ENCODE measurements at places on chromosomes 7 and 10.

DNA sequence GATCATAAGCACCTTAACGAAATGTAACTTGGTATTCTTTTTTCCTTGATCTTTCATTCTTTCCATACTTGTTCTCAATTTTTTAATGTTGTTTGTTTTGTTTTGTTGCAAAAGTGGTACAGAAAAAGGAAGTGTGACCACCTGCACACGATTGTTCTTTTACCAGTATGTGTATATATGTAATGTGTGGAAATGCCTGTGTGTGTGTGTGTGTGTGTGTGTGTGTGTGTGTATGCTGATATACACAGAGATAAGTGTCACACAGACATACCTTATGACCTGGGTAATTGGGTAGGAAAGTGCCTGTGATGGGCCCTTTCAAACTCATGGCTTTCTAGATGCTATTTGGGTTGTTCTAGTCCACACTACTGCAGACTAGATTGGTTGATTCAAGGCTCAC lies 14.0 kb downstream of the INHBA start:
- no peak overlapping the region for H3K27ac ChIP-seq
- no peaks in the 10 kb centered on the region for H3K27me3 ChIP-seq
- no peak overlapping the region for H3K4me3 ChIP-seq
- no peaks in the 10 kb centered on the region for H3K36me3 ChIP-seq
- DNase-seq, result no peak

DNA sequence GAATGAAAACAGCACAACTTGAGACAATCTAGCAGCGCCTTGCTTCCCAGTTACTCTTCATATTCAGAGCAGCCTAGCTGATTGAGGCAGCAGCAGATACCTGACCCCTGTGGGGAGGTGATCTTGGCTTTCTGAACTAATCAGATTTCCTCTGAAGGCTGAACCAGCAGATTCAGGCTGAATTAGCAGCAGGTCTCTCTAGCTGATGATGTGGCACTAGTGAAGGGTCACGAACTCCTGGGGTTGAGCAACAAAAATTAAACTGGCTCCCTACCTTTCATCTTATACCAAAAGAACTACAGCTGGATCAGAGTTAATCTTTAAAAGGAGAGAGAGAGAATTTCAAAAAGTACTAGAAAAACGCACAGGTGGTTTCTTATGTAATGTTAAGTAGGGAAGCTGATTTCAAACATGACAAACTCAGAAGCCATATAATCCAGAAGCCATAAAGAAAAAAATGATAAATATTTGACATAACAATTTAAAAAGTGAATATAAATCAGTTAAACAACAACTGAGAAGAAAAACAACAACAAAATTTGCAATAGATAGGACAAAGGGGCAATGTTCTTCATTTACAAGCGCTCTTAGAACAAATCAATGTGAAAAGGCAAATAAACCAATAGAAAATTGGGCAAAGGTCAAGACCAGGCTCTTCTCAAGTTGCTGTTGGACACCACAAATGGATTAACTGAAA lies 13.5 kb downstream of the SLC25A13 start:
- H3K4me1 ChIP-seq, result peaks cover 15% of the 10 kb centered on the region
- H3K4me3 ChIP-seq, result no peak overlapping the region
- no peaks in the 10 kb centered on the region for H3K36me3 ChIP-seq
- H3K27me3 ChIP-seq, result no peaks in the 10 kb centered on the region
- no peak for DNase-seq
- no peak overlapping the region for H3K27ac ChIP-seq

DNA sequence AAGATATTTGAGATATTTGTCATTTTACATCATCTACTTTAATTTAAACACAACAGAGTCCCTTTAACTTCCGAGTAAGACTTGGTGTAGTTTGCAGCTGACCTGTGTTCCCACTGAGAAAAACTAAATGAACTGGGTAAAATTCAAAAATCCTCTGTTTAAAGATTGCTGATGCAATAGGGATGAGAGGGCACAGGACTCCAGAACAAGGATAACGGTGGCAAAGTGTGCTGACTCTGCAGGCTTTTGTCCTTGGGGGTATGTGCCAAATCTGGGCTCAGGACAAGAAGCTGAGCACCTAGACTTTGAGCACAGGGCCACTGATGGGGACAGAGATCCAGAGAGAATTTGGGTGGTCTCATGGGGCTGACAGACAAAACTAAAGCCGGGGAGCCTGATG lies 156.8 kb downstream of the CCDC71L start:
- no peak for DNase-seq
- no peaks in the 10 kb centered on the region for H3K27me3 ChIP-seq
- H3K36me3 ChIP-seq, result no peaks in the 10 kb centered on the region
- no peak overlapping the region for H3K4me3 ChIP-seq

DNA sequence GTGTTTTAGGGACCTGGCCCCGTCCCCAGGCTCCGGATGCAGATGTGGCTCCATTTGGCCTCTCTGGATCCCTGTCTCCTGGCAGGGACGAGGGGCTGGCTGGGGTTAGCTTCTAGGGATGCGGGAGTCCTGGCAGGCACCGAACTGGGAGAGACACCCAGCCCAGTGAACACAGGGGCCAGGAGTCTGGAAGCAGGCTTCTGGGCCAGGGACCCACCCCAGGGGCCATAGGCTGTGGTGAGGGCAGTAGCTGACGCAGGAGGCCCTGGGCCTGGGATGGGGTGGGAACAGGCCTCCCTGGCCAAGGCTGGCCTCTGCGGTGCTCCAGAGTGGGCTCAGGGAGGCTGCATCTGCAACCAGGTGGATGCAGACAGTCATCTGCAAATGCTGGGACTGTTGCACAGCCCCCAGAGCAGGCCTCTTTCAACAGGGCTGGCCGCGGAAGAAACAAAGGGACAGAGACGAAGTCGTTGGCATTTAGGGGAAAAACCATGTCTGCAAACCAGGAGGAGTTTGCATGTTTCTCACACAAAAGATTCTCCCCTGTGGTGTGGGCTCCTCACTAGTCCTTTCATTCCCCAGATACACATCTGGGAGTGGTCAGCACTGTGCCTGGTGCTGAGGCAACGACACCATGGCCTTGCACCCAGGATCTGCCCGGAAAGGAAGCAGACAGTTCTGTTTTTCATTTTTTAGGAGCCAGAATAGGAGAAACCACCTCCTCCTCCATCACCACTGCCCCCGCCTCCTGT lies 36.4 kb upstream of the ZNF488 start:
- no peak overlapping the region for H3K27ac ChIP-seq
- no peaks in the 10 kb centered on the region for H3K36me3 ChIP-seq
- H3K4me3 ChIP-seq, result no peak overlapping the region
- DNase-seq, result no peak

GRCh38 chr10:30581779-30582380 lies 47.7 kb downstream of the LYZL2 start:
- peaks cover 17% of the 10 kb centered on the region for H3K4me1 ChIP-seq
- H3K27ac ChIP-seq, result no peak overlapping the region
- H3K36me3 ChIP-seq, result no peaks in the 10 kb centered on the region
- no peaks in the 10 kb centered on the region for H3K27me3 ChIP-seq
- H3K4me3 ChIP-seq, result no peak overlapping the region

- no peaks in the 10 kb centered on the region for H3K27me3 ChIP-seq
- H3K36me3 ChIP-seq, result no peaks in the 10 kb centered on the region
- H3K4me1 ChIP-seq, result no peaks in the 10 kb centered on the region
- DNase-seq, result no peak
- H3K4me3 ChIP-seq, result no peak overlapping the region
- H3K27ac ChIP-seq, result no peak overlapping the region
These were observed 78.1 kb downstream of the CDK1 start for GRCh38 chr10:60856405-60856804.

GRCh38 chr10:62860946-62861345 lies 44.8 kb upstream of the EGR2 start:
- no peak for DNase-seq
- H3K4me1 ChIP-seq, result no peaks in the 10 kb centered on the region
- no peak overlapping the region for H3K27ac ChIP-seq
- H3K27me3 ChIP-seq, result peaks cover 29% of the 10 kb centered on the region

- no peaks in the 10 kb centered on the region for H3K36me3 ChIP-seq
- no peak for DNase-seq
- H3K27ac ChIP-seq, result no peak overlapping the region
- H3K4me3 ChIP-seq, result no peak overlapping the region
- no peaks in the 10 kb centered on the region for H3K4me1 ChIP-seq
These were observed 11.7 kb downstream of the SLC39A12 start for GRCh38 chr10:17963431-17963830.

GRCh38 chr7:2080060-2080387 lies 152.7 kb downstream of the MAD1L1 start:
- no peaks in the 10 kb centered on the region for H3K36me3 ChIP-seq
- H3K27me3 ChIP-seq, result no peaks in the 10 kb centered on the region
- DNase-seq, result no peak
- peak overlapping the region; percentile 6 for H3K27ac ChIP-seq
- no peak overlapping the region for H3K4me3 ChIP-seq
- peaks cover 33% of the 10 kb centered on the region for H3K4me1 ChIP-seq

- no peaks in the 10 kb centered on the region for H3K4me1 ChIP-seq
- H3K27me3 ChIP-seq, result no peaks in the 10 kb centered on the region
- no peak for DNase-seq
These were observed 334.4 kb downstream of the CALN1 start for GRCh38 chr7:72077786-72078185.

DNA sequence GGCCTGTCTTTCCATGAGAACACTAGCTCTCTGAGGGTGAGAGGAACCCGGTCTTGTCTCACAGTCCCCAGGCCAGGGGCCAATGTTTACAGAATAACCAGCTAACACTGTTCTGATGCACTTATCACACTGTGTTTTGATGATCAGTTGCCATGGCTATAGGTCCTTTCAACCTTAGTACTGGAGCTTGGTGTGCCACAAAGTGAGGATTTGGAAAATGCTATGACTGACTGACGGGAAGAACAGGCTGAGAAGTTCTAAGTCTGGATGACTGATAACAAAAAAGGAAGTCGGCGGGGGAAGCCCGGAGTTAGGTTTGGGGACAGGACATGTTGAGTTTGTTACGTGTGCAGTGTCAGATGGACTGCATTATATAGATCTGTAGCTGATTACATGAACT lies 141.8 kb downstream of the CTTNBP2 start:
- H3K4me3 ChIP-seq, result no peak overlapping the region
- H3K27ac ChIP-seq, result no peak overlapping the region
- DNase-seq, result no peak
- no peaks in the 10 kb centered on the region for H3K27me3 ChIP-seq

GRCh38 chr10:101291331-101292193 lies 62.3 kb upstream of the LBX1 start:
- no peaks in the 10 kb centered on the region for H3K36me3 ChIP-seq
- H3K27me3 ChIP-seq, result peaks cover 60% of the 10 kb centered on the region
- no peak overlapping the region for H3K27ac ChIP-seq
- H3K4me3 ChIP-seq, result peak overlapping the region; percentile 41
- DNase-seq, result peak; percentile 39

- no peak overlapping the region for H3K4me3 ChIP-seq
- peaks cover 4% of the 10 kb centered on the region for H3K4me1 ChIP-seq
- no peak for DNase-seq
- no peaks in the 10 kb centered on the region for H3K27me3 ChIP-seq
- no peak overlapping the region for H3K27ac ChIP-seq
These were observed 40.4 kb downstream of the CAMK2B start for GRCh38 chr7:44284881-44285541.

DNA sequence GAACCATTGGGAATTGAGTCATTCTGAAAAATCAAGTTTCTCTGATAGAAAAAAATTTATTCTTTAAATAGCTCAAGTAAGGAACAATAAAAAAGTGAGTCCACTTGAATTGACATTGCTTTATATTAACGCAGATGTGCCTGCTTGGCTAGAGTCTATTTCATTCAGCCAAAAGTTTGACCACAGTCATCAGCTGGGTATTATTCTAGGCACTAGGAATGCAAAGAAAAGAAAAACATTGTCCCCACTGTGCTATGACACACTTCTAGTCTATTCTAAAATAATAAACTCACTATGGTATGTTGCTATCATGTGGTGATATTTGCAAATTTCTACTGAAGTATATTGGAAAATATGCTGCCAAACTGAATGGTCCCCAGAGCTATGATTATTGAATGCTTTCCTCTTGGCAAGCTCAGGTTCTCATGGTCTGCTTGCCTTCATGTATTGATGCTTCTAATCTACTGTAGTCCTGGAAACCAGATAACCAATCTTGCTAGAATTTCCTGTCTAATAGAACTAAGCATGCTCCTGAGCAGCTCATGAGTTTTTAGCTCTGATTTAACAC lies 8.3 kb downstream of the SFRP4 start:
- DNase-seq, result no peak
- H3K27me3 ChIP-seq, result peaks cover 20% of the 10 kb centered on the region
- no peaks in the 10 kb centered on the region for H3K4me1 ChIP-seq
- no peak overlapping the region for H3K4me3 ChIP-seq
- no peak overlapping the region for H3K27ac ChIP-seq

DNA sequence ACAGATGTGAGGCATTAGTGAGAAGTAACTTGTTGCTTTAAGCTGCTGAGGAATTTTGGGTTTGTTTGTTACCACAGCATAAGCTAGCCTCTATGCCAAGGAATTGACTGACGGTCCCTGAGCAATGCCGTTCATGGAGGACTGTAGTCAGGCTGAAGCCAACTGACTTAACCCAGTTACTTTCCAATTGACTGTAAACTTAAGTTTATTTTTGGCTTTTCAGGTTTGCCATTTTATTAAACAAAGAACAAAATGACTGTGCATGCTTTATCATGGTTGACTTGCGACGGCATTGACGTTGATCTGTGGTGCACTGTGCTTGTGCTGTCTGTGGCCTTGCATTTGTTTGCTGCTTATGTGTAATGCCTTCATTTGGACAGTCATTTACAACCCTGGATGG lies 53.5 kb downstream of the DNAJB9 start:
- H3K27ac ChIP-seq, result no peak overlapping the region
- H3K36me3 ChIP-seq, result no peaks in the 10 kb centered on the region
- H3K4me3 ChIP-seq, result no peak overlapping the region
- DNase-seq, result no peak
- H3K4me1 ChIP-seq, result no peaks in the 10 kb centered on the region

DNA sequence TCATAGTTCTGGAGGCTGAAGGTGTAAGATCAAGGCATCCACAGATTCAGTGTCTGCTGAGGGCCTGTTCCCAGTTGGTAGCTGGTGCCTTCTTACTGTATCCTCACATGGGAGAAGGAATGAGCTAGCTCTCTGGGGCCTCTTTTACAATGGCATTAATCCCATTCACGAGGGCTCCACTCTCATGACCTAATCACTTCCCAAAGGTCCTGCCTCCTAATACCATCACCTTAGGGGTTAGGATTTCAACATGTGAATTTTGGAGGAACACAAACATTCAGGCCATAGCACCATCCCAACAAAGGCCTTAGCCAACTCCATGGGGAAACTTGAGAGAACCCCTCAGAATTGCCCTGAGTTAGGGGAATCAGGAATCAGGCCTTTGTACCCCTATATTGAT lies 66.1 kb upstream of the CREB5 start:
- H3K4me3 ChIP-seq, result no peak overlapping the region
- no peaks in the 10 kb centered on the region for H3K36me3 ChIP-seq
- H3K4me1 ChIP-seq, result peaks cover 3% of the 10 kb centered on the region
- H3K27me3 ChIP-seq, result no peaks in the 10 kb centered on the region

DNA sequence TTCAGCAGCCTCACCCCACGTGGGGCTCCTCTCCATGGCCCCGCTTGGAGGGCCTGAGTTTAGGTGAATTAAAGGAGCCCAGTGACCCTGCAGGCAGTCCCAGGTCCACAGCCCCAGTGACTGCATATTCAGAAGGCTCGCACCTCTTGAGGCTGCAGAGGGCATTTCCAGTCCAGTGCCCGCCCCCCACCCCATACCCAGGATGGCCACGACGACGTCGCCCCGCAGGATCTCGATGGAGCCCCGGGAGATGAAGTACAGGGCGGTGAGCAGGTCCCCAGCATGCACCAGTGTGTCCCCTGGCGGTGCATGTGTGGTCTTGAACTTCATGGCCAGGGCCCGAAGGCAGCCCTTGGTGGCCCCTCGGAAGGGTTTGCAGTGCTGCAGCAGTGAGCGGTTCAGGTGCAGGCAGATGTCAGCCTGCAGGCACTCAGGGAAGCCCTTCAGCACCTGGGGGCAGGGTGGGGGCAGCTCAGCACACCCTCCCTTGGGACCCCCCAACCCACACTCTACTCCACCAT lies 28.1 kb downstream of the KCNH2 start:
- H3K27ac ChIP-seq, result peak overlapping the region; percentile 3
- H3K27me3 ChIP-seq, result no peaks in the 10 kb centered on the region
- no peak overlapping the region for H3K4me3 ChIP-seq

Measured in cardiac muscle cell (in vitro differentiated cells and primary cell).